Foreskin fibroblast (primary cell): ENCODE measurements at places on chromosomes 3 and 15.

GRCh38 chr15:47971637-47972036, 149.2 kb upstream of the SLC24A5 start:
- DNase-seq = peak; percentile 47

- DNase-seq = no peak
Observed at GRCh38 chr3:124935264-124935663, 713 bp upstream of the MUC13 start.

- no peak for DNase-seq
Observed at GRCh38 chr15:65420975-65421359, 1.8 kb downstream of the IGDCC4 start.

DNA sequence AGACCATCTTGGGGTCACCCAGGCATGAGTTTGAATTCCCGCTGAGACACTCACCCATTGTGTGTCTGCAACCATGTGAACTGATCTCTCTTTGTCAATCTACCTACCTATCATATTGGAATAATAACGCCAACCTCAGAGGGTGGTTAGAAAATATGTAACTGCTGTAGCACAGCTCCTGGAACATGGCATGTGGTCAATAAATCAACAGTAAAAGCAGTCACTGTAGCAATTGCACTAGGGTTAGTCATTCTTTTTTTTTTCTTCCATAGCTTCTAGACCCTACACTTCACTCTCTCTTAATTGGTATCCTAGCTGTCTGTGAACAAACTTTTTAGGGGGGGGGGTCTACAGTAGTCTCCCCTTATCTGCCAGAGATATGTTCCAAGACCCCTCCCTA, 64.2 kb upstream of the SLCO2A1 start:
- DNase-seq = no peak

GRCh38 chr3:101039285-101039684, 46.1 kb upstream of the ABI3BP start:
- DNase-seq = no peak

DNA sequence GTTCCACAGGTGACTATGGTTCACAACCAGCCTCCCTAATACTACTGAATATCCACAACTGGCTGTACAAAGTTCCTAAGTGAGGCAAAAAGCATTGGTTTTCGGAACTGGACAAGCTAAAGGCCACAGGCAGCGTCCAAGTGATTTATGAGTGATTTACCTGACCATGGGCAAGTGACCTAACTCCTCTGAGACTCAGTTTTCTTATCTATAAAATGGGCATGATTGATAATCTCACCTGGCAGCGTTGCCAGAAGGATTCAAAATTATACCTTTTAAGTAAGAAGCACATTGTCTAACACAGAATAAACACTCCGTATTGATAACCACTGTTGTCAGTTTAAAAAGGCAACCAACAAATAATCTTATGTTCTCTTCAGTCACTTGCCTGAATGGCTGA, 29.8 kb downstream of the ADAMTS9 start:
- no peak for DNase-seq

DNA sequence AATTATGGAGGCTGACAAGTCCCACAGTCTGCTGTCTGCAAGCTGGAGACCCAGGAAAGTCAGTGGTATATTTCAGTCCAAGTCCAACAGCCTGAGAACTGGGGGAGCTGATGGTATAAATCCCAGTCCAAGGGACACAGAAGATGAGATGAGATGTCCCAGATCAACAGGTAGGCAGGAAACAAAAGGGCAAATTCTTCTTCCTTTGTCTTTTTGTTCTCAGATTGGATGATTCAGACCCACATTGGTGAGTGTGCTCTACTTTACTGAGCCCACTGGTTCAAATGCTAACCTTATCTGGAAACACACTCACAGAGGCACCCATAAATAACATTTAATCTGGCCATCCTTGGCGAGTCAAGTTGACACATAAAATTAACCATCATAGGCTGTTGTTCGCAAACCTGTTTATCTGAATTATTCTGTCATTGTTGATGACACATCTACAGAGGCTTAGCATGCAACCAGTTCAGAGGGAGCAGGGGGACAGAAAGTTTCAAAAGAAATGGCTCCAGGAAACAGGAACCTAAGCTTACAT, 62.7 kb upstream of the ITGA11 start:
- no peak for DNase-seq
